ENCODE measurements at places on chromosomes 5 and 9. TPM values are rescaled to one million over a fixed set of nuclear protein-coding genes. Genes with fewer than 3 reads are reported as not detected.

PTBP3 gene
- total RNA-seq = 165 TPM

PIP5K1B gene
- total RNA-seq = 1.3 TPM

DNA sequence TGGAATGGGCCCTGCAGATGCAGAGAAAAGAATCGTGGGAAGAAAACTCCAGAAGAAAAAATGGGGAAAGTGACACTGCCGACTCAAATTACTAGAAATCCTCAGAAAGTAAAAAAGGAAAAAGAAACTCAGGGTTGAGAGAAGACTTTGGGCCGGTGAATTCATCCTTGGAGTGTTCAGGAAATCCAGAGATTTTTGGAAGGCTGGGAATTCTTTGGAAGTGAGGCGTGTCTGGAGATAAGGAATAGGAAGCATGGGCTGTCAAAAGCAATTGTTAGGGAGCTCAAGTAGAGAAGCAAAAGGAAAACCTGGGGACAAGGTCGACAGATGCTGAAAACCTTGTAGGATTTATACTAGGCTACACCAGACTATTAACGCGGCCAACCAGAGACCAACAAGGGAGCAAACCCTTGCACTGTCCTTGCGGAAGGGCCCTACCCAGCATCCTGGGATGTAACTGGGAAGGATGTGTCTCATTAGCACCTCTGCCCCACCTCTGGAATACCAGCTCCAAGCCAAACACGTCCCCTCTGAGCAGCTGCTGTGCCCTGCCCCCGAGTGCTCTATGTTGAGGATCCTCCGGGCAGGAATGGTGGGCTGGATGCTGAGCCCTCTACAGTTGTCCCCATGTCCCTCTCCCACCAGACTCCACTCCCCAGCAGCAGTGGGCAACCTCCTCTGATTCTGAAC, 11.6 kb downstream of the DAB2IP start:
- ATAC-seq = peak; percentile 9

GRCh38 chr5:88058625-88059024, 210.0 kb downstream of the TMEM161B start:
- ATAC-seq = no peak

- no peak for ATAC-seq
Observed at GRCh38 chr5:175517824-175518450, 39.6 kb downstream of the SFXN1 start.

DNA sequence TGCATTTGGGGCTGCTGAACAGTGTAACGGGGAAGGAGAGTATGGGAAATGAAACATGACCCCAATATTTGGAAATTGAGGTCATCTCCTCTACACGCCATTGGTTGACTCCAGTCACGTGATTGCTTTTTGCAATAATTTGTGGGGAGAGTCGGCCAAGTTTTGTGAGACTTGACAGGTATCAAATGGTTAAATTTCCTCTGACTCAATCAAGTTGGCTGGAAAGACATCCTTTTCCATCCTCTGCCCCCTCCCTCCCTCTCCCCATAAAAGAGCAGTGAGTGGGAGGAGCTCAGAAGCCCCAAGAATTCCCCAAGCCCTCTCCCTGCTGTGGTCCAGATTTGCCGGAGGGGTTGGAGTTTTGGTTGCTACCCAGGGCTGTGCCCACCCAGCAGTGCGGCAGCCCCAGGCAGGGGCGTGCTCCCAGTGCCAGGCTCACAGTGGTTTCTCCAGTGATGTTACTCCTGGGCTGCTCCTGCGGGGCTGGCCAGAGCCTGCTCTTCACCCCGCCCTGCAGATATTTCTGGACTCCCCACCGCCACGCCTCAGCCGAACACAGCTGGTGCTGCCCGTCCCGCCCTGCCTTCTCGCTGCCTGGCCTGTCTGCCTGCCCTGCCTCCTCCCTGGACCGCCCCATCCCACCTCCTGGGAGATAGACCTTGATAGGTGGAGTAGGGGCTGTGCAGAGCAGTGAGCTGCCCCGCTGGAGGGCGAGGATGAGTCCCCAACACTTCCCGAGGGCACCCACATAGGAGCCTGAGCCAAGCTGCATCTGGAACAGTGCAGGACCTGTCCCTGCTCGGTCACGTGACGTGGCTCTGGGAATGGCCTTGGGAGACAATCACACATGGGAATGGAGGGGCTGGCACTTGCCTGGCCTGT, 3.4 kb downstream of the COL5A1 start:
- ATAC-seq = peak; percentile 51

SLC25A25 gene
- total RNA-seq = 15.2 TPM

RMI1 gene
- 6.7 TPM for total RNA-seq

GRCh38 chr5:56048124-56048523, 53.4 kb upstream of the IL6ST start:
- no peak for ATAC-seq

- ATAC-seq = no peak
Observed at GRCh38 chr9:20054734-20055133, 265.9 kb upstream of the SLC24A2 start.

DNA sequence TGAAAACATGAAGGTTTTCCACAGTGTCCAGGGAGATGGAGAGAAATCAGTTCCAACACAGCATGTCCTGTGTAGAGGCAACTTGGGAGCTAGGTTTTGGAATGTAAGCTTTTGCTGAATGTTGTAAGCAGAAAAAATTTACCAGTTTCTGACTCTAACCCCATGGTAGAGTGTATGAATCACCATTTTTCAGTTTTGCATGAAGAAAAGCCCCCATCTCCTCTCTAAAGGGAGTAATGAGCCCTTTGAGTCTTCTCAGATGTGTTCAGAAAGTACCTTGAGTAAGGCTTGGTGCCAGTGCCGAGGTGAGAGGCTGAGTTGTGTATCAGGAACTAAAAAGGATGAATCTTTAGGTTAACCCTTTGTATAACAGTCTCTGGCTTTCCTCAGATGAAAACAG, 96.2 kb downstream of the ADRB2 start:
- no peak for ATAC-seq

DNA sequence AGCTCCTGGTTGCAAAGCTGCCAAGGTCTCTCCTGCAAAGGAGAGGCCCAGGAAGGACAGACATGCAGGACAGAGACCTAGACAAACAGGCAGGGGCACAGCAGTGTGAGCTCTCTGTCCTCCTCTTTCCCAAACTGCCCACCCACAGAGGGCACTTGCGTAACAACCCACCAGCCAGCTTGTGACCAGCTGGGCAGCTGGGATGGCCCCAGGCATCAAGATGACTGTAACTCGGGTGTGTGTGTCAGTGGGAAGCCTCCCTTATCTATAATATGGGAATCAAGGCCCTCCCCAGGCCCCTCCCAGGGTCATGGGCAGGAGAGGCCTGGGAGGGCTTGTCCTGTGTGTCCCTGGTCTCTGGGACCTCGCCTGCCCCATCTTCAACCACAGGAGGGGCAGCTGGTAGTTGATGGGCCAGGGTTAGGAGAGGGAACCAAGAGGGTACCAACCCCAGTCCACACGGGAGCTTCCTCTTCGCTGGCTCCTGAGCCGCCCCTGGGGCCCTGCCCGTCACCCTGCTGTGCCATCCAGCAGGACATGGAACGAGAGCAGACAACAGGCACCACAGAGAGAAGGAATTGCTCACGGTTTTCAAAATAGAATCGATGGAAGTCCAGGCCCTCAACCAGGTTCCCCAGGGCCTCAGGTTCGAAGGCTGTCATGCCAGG, 37.9 kb downstream of the SLC6A7 start:
- no peak for ATAC-seq

- ATAC-seq = peak; percentile 93
Observed at GRCh38 chr9:95167998-95168397, 149.5 kb downstream of the FANCC start.

DNA sequence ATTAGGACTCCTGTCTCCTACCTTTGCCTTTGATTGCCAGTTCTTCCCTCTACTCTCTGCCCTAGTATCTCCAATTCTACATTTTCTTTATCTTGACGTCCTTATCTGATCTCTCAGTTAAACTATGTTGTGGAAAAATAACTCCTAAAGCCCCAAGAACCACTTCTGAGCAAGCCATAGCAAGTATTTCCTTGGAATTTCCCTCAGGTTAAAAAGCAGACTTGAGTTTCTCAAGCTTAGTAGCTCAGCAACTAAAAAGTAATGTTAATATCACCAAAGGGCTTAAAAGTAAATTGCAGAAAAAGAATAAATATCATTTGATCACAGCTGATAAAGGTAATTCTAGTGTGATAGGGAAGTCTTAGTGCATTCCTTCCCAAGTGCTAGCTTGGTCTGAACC, 13.2 kb upstream of the HSPB3 start:
- ATAC-seq = no peak

CD74 gene
- total RNA-seq = 125 TPM

DNA sequence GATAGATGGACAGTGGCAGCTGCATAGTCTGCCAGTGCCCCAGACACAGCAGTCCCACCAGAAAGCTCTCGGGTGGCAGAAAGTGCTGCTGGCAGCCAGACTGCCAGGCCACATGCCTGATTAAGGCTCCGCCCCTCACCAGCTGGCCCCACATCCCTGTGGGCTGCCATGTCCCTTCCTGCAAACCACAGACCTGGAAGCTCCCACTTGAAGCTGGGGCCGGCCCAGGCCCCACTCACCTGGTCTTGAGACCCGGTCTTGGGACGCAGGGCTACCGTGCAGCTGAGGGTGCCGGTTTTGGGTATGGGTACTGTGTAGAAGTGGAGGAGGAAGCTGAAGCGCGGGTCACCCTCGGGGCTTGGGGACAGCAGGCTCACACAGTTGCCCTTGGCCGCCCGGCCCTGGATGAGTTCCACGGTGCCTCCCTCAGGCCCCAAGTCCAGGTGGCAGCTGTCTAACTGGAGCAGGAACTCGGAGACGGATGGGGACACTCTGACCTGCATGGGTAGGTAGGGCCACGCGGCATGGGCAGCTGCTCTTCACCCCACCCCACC, 15.3 kb downstream of the FPGS start:
- ATAC-seq = peak; percentile 2

GRCh38 chr9:124238546-124239140, 19.1 kb upstream of the NEK6 start:
- ATAC-seq = no peak

COL5A1 gene
- 3.3 TPM for total RNA-seq

DNA sequence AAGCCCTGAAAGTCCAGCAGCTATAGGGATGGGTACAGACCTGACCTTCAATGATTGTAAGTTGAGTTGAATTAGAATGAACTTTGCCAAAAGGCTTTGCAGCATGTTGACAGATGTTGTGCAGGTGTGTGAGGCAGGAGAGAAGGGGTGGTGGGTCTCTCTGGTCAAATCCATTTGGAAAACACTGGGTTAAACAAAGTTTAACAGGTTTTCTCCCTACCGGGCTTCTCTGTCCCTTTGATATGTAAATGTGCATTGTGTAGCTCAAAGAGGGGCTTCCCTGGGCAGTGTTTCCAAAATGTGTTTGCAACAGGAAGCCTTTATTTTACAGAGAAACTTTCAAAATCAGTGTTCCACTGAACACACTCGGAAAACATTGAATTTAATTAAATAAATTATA, 72.1 kb upstream of the BRINP1 start:
- no peak for ATAC-seq

- ATAC-seq = peak; percentile 79
Observed at GRCh38 chr5:93433422-93433821, 147.6 kb downstream of the NR2F1-AS1 start.

DNA sequence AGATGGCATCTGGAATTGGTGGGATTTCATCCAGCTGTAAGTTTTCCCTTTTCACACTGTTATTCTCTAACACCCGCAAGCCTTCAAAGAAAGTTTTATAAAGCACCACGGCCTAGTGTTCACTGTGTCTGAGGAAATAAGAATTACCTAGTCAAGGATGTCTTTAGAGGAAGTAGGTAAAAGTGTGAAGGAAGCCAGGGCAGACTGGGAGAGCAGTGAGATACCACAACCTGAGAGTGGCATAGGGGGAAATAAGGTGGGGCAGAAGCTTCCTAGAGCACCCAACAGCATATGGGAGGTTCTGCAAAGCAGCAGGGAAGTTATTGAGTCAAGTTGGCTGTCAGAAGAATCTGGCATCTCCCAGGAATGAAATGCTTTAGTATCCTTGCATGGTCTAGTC, 241.2 kb downstream of the CETN3 start:
- ATAC-seq = no peak

DNA sequence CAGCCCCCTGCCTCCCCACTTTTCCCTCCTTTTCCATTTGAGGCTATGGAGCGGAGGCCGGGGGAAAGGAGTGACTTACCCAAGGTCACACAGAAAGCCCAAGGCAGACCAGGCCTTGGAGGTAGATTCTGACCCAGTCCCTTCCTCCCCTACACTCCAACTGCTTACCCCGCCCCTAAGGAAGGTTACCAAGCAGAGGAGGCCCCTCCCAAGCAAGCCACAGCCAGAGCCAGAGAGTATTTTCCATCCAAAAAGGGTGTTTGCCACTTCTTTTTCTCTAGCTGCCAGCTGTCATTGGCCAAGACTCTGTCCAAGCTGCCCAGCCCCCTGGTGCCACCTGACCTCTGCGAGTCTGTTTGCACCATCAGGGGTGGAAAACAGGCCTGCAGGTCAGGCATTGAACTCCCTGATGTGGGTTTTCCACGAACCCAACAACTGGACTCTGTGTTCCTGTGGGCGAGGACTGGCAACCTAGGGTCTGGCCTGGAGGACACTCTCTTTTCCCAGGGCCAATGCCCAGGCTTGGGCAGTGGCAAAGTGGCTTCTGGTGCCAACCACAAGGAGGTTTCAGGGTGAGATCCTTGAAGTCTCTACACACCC, 6.3 kb upstream of the ASS1 start:
- ATAC-seq = no peak

- ATAC-seq = peak; percentile 69
Observed at GRCh38 chr9:127336506-127337352, 60.2 kb upstream of the SLC2A8 start.

- no peak for ATAC-seq
Observed at GRCh38 chr9:21324047-21324446, 11.2 kb downstream of the KLHL9 start.

RBM27 gene
- 7.5 TPM for total RNA-seq

C1QTNF2 gene
- total RNA-seq = 0.20 TPM

C5orf46 gene
- total RNA-seq = 0.36 TPM

GRCh38 chr9:26157411-26157810, 479.2 kb upstream of the TUSC1 start:
- ATAC-seq = no peak

NRG2 gene
- total RNA-seq = 1.9 TPM

DNA sequence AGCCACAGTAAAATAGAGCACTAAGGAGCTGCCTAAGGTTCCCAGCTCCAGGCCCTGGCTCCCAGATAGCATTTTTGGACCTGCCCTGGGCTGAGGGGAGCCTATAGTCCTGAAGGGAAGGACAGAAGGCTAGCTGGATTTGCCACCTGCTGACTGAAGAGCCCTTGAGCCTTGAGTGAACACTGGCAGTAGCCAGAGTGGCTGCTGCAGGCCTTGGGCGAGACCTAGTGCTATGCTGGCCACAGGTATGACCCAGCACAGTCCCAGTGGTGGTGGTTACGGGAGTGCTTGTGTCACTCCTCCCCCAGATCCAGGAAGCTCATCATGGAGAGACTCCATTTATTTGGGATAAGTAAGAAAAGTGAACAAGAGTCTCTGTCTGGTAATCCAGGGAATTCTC, 10.3 kb upstream of the STX17 start:
- ATAC-seq = no peak
